ENCODE measurements at places on chromosomes 11 and 22.

DNA sequence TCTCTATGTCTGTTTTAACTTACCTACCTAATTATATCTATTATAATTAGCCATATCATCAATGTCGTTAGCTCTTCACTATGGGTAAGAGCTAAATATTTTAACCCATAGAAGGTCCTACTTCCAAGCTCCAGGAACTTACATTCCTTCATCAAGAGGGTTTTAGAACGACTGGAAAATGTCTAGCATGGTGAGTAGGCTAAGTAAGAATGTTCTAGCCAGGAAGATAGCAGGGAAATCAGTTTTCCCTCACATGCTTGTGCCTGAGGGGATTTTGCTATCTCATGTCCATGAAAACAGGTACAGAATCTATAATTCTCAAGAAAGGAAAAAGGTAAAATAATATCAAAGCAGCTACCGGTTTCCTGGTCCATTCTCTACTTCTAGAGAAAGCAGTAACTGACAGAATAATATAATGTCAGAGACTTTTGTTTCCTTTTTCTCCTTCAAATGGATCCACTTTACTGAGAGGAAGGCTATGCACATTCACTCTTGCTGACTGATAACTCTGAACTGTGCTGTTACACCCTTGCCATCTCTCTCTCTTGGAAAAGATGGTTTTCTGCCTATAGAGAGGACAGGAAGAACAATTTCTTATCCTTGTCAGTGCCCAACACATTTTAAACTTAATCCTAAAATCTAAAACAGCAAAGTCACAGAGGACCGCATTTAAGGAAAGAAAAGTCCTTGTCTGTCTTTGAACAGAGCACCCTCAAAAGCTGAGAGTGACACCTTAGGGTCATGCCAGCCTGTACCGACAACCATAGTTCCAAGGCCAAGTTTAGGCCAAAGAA lies 67.0 kb downstream of the MAML2 start:
- no peak overlapping the region for H3K4me3 ChIP-seq
- no peak for DNase-seq
- no peaks in the 10 kb centered on the region for H3K27me3 ChIP-seq
- H3K36me3 ChIP-seq = no peaks in the 10 kb centered on the region
- H3K27ac ChIP-seq = no peak overlapping the region
- no peaks in the 10 kb centered on the region for H3K4me1 ChIP-seq

GRCh38 chr22:49476176-49476575 lies 351.5 kb downstream of the BRD1 start:
- H3K4me3 ChIP-seq = no peak overlapping the region
- DNase-seq = no peak
- no peak overlapping the region for H3K27ac ChIP-seq
- peaks cover 39% of the 10 kb centered on the region for H3K27me3 ChIP-seq
- H3K36me3 ChIP-seq = no peaks in the 10 kb centered on the region

DNA sequence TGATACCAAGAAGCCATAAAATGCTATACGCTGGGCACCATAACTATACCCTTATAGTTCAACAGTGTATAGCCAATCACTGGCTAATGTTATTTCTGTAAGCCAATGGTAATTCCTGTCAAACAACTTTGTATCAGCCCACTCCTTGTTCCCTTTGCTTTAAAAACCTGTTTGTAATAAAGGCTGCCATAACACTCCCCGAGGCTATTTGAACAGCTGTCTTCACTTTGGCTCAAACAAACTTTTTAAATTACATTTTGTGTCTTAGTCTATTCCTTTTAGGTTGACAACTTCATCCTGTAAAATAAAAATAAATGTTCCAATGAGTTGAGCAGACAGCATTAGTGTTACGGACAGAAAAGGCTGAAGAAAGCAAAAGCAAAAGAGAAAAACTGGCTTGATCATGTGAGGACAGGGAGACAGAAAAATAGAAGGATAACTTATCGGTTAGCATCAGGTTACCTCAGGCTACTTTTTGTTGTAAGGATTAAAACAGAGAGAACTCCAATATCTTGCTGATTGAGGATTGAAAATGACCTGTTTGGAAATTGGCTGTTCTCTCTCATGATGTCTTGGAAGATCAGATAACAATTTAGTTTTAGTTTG lies 95.0 kb downstream of the AASDHPPT start:
- peak; percentile 74 for DNase-seq
- H3K36me3 ChIP-seq = no peaks in the 10 kb centered on the region
- H3K4me3 ChIP-seq = peak overlapping the region; percentile 8
- peak overlapping the region; percentile 26 for H3K27ac ChIP-seq
- H3K27me3 ChIP-seq = no peaks in the 10 kb centered on the region
- 0 out of 2 replicates have a peak, but pooled peaks cover 5% of the 10 kb centered on the region for H3K4me1 ChIP-seq

GRCh38 chr11:33532720-33533385 lies 167.8 kb downstream of the C11orf91 start:
- no peak for DNase-seq
- no peaks in the 10 kb centered on the region for H3K27me3 ChIP-seq
- H3K4me1 ChIP-seq = 0 out of 2 replicates have a peak, but pooled peaks cover 2% of the 10 kb centered on the region
- no peak overlapping the region for H3K4me3 ChIP-seq
- no peaks in the 10 kb centered on the region for H3K36me3 ChIP-seq

DNA sequence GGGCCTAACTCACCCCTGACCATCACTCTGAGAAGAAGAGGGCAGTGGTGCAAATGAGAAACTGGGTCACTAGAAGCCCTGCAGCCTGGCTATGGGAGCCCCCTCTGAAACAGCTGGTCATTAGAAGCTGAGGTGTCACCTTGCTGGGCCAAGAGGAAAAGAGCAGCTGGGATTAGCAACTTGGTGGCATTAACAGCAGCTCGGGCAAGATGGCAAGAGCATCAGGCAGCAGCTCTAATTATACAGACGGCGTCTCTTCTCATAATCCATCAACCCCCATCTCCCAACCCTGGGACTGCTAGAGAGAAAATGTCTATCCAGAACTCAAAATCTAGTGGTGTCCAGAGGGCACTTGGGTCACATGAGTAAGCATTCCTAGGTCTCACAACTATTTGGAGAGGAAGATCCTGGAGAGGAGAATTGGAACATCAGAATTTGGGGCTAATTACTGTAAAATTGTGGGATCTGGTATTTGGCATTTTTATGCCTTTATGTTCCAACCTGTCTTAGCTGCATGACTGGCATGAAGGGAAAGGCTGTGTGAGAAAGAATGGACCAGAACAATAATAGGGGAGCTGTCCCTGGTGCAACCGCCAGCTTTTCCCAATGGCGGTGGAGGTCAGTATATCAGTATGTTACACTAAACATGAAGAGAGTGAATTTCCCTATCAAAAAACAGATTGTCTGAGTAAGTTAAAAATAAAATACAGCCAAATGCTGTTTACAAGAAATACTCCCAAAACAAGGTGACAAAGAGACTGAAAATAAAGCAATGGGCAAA lies 7.6 kb upstream of the LMO1 start:
- H3K4me1 ChIP-seq = peaks cover 4% of the 10 kb centered on the region
- no peaks in the 10 kb centered on the region for H3K36me3 ChIP-seq
- no peak for DNase-seq

GRCh38 chr22:17237038-17237668 lies 17.9 kb upstream of the ADA2 start:
- no peaks in the 10 kb centered on the region for H3K4me1 ChIP-seq
- no peak overlapping the region for H3K4me3 ChIP-seq
- DNase-seq = no peak
- no peaks in the 10 kb centered on the region for H3K36me3 ChIP-seq
- no peaks in the 10 kb centered on the region for H3K27me3 ChIP-seq
- no peak overlapping the region for H3K27ac ChIP-seq

DNA sequence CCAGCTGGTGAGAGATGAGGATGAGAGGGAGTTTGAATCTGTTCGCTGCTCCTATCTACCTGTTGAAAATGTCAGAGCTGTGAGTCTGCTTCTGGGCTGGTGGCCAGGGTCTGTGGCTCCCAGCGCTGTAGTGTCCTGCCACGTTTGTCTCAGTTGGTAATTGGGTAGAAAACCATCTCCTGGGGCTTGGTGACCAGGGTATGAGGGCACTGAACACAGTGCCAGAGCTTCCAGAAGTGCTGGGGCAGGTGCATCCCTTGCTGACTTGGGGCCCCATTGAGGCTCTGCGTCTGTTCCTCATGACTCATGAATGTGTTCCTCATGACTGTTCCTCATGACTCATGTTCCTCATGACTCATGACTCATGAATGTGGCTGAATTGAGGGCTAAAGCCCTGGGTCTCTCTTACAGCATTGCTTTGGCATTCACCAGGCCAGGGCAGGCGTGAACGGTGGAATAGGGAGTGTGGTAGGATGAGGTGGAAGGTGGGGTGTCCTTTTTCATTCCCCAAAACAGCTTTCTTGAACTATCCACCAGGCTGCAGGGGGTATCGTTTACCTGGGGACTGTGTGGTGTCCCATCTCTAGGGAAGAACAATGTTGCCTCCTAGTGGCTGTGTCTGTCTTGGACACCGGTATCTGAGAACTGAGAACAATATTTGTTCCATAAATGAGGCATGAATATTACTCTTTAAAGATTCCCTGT lies 139.5 kb downstream of the COMMD9 start:
- H3K27ac ChIP-seq = peak overlapping the region; percentile 52
- DNase-seq = peak; percentile 93
- peaks cover 21% of the 10 kb centered on the region for H3K4me1 ChIP-seq
- H3K36me3 ChIP-seq = peaks cover 2% of the 10 kb centered on the region

GRCh38 chr22:44379817-44380755 lies 67.3 kb upstream of the SHISAL1 start:
- H3K36me3 ChIP-seq = no peaks in the 10 kb centered on the region
- H3K27ac ChIP-seq = no peak overlapping the region
- DNase-seq = no peak
- no peak overlapping the region for H3K4me3 ChIP-seq
- no peaks in the 10 kb centered on the region for H3K4me1 ChIP-seq

DNA sequence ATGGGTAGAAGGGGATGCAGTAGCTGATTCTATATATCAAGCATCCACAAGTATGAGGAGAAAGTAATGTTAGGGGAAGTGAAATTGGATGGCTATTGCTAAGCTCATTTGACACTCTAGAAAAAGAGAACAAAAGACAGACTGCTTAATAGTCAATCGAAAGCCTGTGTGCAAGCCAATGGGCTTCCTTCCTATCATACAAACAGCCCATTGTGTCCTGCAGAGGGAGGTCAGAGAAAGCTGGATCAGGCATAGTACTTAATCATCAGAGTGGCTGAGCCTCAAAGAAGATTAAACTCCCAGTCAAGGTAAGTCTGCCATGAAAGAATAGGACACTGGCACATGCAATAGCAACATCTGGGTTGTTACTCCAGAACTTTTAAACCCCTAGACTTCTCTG lies 50.9 kb upstream of the PGR start:
- H3K27ac ChIP-seq = no peak overlapping the region
- no peaks in the 10 kb centered on the region for H3K27me3 ChIP-seq

- no peak overlapping the region for H3K4me3 ChIP-seq
- H3K36me3 ChIP-seq = no peaks in the 10 kb centered on the region
- H3K27ac ChIP-seq = no peak overlapping the region
- peaks cover 17% of the 10 kb centered on the region for H3K4me1 ChIP-seq
- no peaks in the 10 kb centered on the region for H3K27me3 ChIP-seq
These were observed 4.4 kb downstream of the TMEM258 start for GRCh38 chr11:61787928-61788491.

DNA sequence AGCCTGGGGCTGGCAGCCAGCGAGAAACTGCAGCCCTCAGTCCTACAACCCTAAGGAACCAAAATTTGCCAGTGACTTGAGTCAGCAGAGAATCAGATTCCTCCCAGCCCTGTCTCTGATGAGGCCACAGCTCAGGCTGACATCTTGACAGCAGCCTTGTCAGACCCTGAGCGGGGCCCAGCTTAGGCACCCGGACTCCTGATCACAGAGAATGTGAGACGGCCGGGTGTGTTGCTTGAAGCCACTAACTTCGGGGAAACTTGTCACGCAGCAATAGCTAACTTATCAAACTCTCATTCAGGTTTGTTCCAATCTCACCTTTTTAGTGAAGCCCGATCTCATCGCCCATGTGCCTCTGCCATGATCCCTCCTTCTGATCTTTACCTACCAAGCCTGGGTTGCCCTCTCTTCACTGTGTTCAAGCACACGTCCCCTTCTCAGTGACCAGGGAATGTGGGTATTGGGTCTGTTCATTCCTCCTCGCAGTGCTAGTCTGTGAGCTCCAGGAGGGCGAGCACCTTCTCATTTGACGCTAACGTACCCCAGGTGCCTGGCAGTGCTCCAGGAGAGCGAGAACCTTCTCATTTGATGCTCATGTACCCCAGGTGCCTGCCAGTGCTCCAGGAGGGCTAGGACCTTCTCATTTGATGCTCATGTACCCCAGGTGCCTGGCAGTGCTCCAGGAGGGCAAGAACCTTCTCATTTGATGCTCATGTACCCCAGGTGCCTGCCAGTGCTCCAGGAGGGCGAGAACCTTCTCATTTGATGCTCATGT lies 280.7 kb downstream of the BRD1 start:
- H3K4me1 ChIP-seq = no peaks in the 10 kb centered on the region
- DNase-seq = no peak
- H3K36me3 ChIP-seq = no peaks in the 10 kb centered on the region
- H3K27me3 ChIP-seq = peaks cover 64% of the 10 kb centered on the region
- no peak overlapping the region for H3K4me3 ChIP-seq

GRCh38 chr11:15208378-15209222 lies 93.9 kb downstream of the INSC start:
- no peak overlapping the region for H3K27ac ChIP-seq
- peak; percentile 81 for DNase-seq
- H3K4me1 ChIP-seq = no peaks in the 10 kb centered on the region
- H3K27me3 ChIP-seq = peaks cover 5% of the 10 kb centered on the region

GRCh38 chr11:35838071-35838470 lies 105.8 kb upstream of the LDLRAD3 start:
- no peaks in the 10 kb centered on the region for H3K36me3 ChIP-seq
- DNase-seq = no peak
- H3K4me1 ChIP-seq = no peaks in the 10 kb centered on the region
- H3K27ac ChIP-seq = no peak overlapping the region

DNA sequence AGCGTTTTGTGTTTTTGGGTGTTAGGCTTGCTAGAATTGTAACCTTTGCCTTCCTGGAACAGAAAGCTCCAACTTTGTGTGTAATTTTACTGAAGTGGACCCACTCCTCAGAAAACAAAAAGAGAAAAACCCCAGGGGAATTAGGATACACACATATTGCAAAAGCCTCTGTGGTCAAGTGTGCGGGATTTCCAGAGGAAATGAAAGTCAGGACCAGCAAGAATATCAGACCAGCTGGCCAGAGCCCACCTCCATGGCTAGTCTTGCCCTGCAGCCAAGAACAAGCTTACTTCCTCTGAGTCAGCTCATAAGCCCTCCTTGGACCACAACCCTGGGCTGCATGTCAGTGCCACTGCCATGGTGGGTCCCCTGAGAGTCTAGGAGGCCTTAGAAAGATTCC lies 37.0 kb upstream of the FTH1 start:
- H3K36me3 ChIP-seq = no peaks in the 10 kb centered on the region
- peaks cover 14% of the 10 kb centered on the region for H3K4me1 ChIP-seq
- peak; percentile 68 for DNase-seq
- no peak overlapping the region for H3K4me3 ChIP-seq
- no peaks in the 10 kb centered on the region for H3K27me3 ChIP-seq

DNA sequence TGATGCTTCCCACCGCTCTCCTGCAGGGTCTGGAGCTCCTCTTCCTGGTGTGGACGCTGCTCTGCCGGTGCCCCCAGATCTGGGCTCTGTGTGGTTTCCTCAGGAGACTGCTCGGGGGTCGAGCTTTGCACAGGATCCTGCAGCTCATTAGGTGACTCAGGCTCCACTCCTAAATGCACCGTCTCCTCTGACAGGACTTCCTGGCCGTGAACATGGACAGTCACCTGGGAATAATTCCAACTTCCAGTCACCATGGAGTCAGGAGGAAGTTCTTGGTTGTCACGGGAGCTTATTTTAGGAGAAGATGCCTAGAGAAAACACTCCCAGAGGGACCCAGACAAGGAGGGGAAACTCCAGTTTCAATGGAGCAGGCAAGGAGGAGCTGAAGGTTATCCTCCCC lies 11.9 kb downstream of the ZNF202 start:
- H3K27me3 ChIP-seq = no peaks in the 10 kb centered on the region
- H3K4me3 ChIP-seq = no peak overlapping the region
- no peaks in the 10 kb centered on the region for H3K4me1 ChIP-seq
- DNase-seq = no peak
- H3K27ac ChIP-seq = no peak overlapping the region
